Naive thymus-derived CD8-positive, alpha-beta T cell (primary cell): ENCODE measurements at places on chromosomes 13 and 19.

DNA sequence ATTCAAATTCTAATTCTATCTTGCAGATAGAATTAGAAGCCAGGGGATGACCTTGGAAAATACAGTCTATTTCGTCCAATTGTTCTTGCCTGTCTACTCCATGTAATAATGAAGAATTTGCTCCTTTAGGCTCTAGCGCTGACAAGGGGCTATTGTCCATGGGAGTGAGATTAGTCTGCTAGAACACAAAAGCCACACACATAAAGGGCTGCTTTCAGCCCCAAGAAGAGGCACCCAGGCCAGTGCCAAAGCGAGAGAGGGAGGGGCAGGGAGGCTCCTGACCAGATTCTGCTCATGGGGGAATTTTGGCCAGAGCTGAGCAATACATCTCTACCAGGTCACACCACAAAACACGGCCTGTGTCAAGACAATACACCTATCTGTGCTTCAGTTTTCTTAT, 1306.9 kb downstream of the UQCRFS1 start:
- H3K27me3 ChIP-seq, result no peaks in the 10 kb centered on the region
- no peak for DNase-seq
- no peak overlapping the region for H3K4me3 ChIP-seq
- no peaks in the 10 kb centered on the region for H3K36me3 ChIP-seq
- no peaks in the 10 kb centered on the region for H3K4me1 ChIP-seq

GRCh38 chr13:30873499-30873898, 32.6 kb upstream of the MEDAG start:
- H3K36me3 ChIP-seq, result no peaks in the 10 kb centered on the region
- peaks cover 24% of the 10 kb centered on the region for H3K27me3 ChIP-seq
- H3K4me1 ChIP-seq, result no peaks in the 10 kb centered on the region
- H3K4me3 ChIP-seq, result no peak overlapping the region
- no peak for DNase-seq

DNA sequence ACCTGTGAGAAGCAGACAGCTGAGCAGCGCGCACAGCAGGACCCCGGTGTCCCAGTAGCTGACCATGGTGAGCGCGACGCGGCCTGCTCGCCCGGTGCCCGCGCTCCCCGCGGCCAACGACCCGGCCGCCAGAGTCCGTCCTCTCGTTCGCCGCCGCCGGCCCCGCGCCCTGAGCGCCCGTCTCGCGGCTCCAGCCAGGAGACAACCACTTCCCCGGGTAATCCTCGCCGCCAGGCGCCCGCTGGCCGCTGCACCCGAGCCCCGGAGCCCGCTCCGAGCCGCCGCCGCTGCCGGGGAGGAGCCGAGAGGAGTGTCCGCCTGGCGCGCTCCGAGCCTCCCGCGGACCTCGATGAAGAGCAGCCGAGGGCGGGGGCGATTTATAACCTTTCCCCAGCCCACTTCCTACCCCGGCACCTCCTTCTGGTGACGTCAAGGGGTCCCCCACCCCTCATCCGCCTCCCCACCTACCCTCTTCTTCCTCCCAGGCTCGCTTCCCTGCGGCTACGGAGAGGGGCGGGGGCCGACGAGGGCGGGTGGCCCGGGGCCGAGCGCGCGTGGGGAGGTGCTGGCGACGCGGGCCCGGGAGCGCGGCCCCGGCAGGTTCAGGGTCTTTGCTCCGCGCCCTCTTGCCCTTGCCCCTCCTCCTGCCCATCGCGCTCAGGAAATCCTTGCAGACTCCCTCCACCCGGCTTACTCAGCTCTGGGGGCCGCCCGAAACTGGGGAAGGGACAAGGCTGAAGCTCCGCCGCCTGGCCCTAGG, at the start of gene FLT1:
Gene FLT1 (minus strand): TSS at position 351 of the 760 bp plus-strand sequence. CDS start 285 bp downstream, at position 66.
- peaks cover 8% of the 10 kb centered on the region for H3K27me3 ChIP-seq
- DNase-seq, result peak; percentile 73
- H3K4me3 ChIP-seq, result peak within 1 kb of the TSS; percentile 63
- H3K27ac ChIP-seq, result peak within 1 kb of the TSS; percentile 20
- no peaks in the 10 kb centered on the region for H3K36me3 ChIP-seq
- peaks cover 8% of the 10 kb centered on the region for H3K4me1 ChIP-seq

GRCh38 chr19:13190781-13191540, 40.8 kb downstream of the IER2 start:
- H3K36me3 ChIP-seq, result no peaks in the 10 kb centered on the region
- H3K27me3 ChIP-seq, result no peaks in the 10 kb centered on the region
- no peak overlapping the region for H3K4me3 ChIP-seq
- DNase-seq, result no peak
